B cell (primary cell): ENCODE measurements at places on chromosomes 4 and X.

DNA sequence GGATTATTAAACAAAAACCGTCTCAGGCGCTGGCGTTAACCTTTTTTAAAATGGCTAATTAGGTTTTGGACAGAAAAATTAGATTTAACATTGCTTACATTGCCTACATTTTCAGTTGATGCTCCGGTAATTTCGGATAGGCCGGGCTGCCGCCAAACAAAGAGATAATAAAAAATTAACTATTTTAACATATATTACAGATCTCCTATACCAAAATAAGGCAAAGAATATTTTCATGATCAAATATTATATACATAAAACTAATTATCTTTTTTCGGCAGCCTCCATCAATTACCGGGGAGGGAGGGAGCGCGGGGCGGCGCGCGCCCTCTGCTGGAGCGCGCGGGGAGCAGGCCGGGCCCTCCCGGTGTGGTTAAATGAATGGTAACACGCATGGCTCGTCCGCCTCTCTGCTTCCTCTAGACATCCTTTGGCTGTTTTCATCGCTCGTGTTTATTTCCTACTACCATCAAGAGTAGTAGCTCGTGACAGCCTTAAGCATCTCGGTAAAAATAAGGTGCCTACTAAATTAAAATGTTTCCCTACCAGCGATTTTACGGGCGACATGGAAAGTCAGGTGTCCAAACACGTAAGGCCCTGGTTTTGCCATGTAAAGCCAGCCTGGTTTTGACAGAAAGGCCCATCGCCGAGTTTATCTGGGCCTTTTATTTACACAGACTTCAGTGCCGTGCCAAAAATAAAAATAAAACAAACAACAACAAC is 52.4 kb upstream of the TMEM33 start:
- DNase-seq = peak; percentile 71

- no peak for DNase-seq
Measured at GRCh38 chrX:70479247-70479921, 34.7 kb downstream of the DLG3 start.

- DNase-seq = no peak
Measured at GRCh38 chr4:99301376-99302164, 10.8 kb upstream of the ADH1A start.

DNA sequence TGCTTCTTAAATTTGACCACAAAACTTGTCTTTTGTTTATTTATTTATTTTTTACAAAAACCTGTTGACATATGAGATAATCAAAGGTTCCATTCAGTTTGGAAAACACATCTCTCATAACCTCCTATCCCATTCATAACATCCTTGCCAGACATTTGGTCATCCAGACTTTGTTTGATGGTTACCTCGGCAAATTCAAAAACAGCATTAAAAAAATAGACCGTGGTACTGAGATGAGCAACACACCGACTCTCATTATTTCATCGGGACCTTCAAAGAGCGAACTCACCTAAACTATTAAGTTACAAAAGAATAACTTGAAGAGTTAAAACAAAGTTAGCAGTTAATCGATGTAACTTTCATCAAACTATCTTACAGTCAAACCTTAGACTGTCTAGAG is 85.8 kb upstream of the RPS6KA3 start:
- DNase-seq = no peak

GRCh38 chrX:12974796-12975669 is at the start of gene TMSB4X:
Gene TMSB4X, plus strand, starts transcription at chrX:12975110.
- peak; percentile 89 for DNase-seq
